ENCODE measurements at places on chromosomes 3 and 15. TPM values are rescaled to one million over a fixed set of nuclear protein-coding genes. Genes with fewer than 3 reads are reported as not detected.

ENTPD3 gene
- 0.44 TPM for total RNA-seq

CEMIP gene
- 0.60 TPM for total RNA-seq

DNA sequence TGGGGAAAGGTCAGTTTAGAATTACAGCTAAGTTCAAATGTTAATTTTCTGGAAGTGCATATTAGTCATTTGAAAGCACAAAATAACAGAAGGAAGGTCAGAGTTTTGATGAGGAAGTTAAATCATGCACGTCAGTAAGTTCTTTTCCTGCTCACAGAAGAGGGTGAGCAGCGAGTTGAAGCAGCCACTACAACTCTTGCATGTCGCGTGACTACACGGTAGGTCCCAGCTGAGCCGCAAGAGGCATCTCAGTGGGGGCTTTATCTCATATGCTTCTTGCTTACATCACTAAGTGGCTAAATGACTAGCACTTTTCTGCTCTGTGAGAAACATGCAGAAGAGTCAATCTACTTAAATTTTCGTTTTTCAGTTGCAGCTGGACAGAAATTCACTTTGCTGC lies 21.3 kb upstream of the SEC62 start:
- DNase-seq = no peak
- H3K27ac ChIP-seq = no peak overlapping the region
- H3K4me3 ChIP-seq = no peak overlapping the region
- H3K27me3 ChIP-seq = no peaks in the 10 kb centered on the region

IGF2BP2 gene
- 114 TPM for total RNA-seq

- no peak for DNase-seq
- H3K36me3 ChIP-seq = no peaks in the 10 kb centered on the region
- H3K27me3 ChIP-seq = no peaks in the 10 kb centered on the region
- no peak overlapping the region for H3K27ac ChIP-seq
Observed at GRCh38 chr3:188157971-188158370, 4.0 kb downstream of the LPP start.

C3orf85 gene
- total RNA-seq = not detected

PLXNA1 gene
- 47.5 TPM for total RNA-seq

DNA sequence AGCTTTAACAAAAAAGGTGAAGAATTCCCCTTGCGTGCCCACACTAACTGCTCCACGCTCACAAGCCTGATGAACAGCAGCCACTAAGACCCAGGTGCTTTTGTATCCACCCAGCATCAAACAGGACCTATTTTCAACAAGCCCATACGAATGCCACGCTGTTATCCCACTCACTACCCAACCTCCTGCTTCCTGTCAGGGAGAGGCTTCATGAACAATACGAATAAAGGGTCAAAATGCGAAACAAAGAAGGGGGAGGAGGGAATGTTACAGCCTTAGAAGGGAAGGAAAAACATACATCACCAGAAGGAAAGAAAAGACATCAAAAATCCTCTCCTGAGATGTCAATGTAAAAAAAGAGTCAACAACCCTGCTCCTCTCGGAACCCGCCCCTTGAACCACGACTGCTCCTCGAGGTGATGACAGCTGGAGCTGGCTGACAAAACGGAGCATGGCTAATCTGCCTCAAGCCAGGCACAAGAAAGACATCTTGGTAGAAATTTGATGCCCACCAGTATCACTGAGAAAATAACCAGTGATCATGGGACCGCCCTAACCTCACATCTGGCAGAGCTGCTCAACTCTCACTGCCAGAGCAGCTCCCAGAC lies 9.7 kb downstream of the ERC2 start:
- H3K4me3 ChIP-seq = no peak overlapping the region
- no peak for DNase-seq
- H3K27me3 ChIP-seq = no peaks in the 10 kb centered on the region
- no peaks in the 10 kb centered on the region for H3K36me3 ChIP-seq
- peaks cover 5% of the 10 kb centered on the region for H3K4me1 ChIP-seq

- H3K27me3 ChIP-seq = no peaks in the 10 kb centered on the region
- no peak for DNase-seq
- H3K36me3 ChIP-seq = no peaks in the 10 kb centered on the region
Observed at GRCh38 chr3:77052733-77053670, 13.1 kb downstream of the ROBO2 start.

- H3K36me3 ChIP-seq = no peaks in the 10 kb centered on the region
- DNase-seq = no peak
- no peaks in the 10 kb centered on the region for H3K27me3 ChIP-seq
- peaks cover 8% of the 10 kb centered on the region for H3K4me1 ChIP-seq
Observed at GRCh38 chr15:58294681-58295254, 137.0 kb upstream of the LIPC start.

GOLGA8K gene
- 0.48 TPM for total RNA-seq

CCR5 gene
- total RNA-seq = not detected

DNA sequence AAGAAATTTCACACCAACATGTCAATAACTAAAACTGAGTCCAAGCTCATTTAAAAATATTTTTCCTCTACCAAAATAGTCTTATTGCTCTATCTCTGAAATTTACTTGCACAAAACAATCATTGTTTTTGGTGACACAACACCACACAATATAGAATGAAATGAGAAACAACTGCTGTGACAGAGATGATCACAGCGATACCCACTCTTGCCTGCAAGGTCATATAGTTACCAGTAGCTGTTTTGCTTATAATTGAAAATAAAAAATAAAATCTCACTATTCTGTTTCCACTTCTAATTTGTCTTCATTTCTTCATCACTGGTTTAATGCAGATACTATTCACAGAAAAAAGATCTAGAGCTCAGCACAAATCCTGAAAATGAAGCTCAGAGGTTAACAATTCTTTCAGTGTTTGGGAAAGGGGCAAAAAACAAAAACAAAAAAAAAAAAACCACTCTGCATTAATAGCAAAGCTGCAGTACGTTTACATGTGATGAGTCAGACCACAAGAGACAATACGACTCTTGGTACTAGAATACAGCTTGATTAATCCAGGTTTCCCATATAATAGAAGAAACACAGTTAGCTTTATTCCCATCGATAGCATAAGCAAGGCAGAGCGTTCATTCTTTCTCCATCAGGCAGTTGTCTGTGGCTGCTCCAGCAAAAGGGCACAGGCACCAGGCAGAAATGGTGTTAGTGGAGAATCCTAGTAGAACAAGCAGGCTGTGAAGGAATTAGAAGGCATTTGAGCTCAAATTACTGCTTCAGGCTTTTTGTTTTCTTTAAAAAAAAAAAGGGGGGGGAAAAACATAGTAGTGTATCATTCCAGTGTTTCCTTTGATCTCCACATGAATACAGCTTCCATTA lies 773 bp downstream of the ANKRD28 start:
- H3K4me3 ChIP-seq = peak overlapping the region; percentile 33
- no peak for DNase-seq
- peak overlapping the region; percentile 13 for H3K27ac ChIP-seq
- peaks cover 3% of the 10 kb centered on the region for H3K4me1 ChIP-seq
- H3K36me3 ChIP-seq = no peaks in the 10 kb centered on the region
- no peaks in the 10 kb centered on the region for H3K27me3 ChIP-seq

DNA sequence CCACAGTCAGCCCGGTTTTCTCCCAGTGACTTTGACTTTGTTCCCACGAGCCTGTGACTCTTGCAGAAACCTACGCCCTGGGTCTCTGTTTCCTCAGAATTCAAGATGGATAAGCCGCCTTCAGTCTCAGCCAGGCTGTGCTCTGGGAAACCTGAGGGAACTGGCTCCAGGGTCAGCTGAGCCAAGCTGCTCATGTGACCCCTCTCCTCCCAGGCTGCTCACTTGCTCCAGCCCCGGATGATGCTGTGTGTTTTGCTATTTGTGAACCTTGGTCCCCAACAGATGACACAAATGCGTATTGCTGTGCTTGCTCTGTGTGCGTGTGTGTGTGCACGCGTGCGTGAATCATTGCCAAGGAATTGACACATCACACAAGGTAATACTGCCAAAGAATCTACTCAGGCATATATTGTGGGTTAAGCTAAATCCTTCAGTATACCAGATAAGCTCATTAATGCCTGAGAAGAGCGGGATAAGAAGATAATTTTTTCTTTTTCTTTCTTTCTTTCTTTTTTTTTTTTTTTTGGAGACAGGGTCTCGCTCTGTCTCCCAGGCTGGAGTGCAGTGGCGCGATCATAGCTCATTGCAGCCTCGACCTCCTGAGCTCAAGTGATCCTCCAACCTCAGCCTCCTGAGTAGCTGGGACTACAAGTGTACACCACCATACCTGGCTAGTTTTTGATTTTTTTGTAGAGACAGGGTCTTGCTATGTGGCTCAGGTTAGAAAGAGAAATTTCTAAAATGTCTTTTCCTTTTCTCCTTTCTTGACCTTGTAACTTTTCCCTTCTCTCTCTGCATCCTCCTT lies 29.2 kb upstream of the UMPS start:
- no peaks in the 10 kb centered on the region for H3K4me1 ChIP-seq
- H3K27me3 ChIP-seq = no peaks in the 10 kb centered on the region
- H3K4me3 ChIP-seq = no peak overlapping the region
- H3K27ac ChIP-seq = no peak overlapping the region
- no peaks in the 10 kb centered on the region for H3K36me3 ChIP-seq

CA12 gene
- 4.9 TPM for total RNA-seq

DNA sequence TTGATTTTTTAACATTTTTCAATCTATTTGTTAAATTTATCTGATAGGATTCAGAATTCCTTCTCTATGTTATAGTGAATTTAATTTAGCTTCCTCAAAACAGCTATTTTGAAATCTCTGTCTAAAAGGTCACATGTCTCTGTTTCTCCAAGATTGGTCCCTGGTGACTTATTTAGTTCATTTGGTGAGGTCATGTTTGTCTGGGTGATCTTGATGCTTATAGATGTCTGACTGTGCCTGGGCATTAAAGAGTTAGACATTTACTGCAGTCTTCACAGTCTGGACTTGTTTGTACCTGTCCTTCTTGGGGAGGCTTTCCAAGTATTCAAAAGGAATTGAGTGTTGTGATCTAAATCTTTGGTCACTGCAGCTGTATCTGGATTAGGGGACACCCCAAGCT lies 169.5 kb upstream of the C2CD4B start:
- no peak for DNase-seq
- no peaks in the 10 kb centered on the region for H3K27me3 ChIP-seq
- no peaks in the 10 kb centered on the region for H3K4me1 ChIP-seq

GPR176 gene
- total RNA-seq = 198 TPM

GRCh38 chr15:27414168-27414870 lies 443.3 kb downstream of the GABRG3 start:
- H3K36me3 ChIP-seq = no peaks in the 10 kb centered on the region
- no peak overlapping the region for H3K27ac ChIP-seq
- no peaks in the 10 kb centered on the region for H3K27me3 ChIP-seq

CHRNB4 gene
- 2.6 TPM for total RNA-seq

GRCh38 chr3:170740285-170740684 lies 129.7 kb downstream of the RPL22L1 start:
- H3K27me3 ChIP-seq = no peaks in the 10 kb centered on the region
- DNase-seq = no peak
- H3K36me3 ChIP-seq = no peaks in the 10 kb centered on the region

- H3K4me3 ChIP-seq = no peak overlapping the region
- no peaks in the 10 kb centered on the region for H3K36me3 ChIP-seq
- no peak overlapping the region for H3K27ac ChIP-seq
- H3K27me3 ChIP-seq = no peaks in the 10 kb centered on the region
- DNase-seq = no peak
- no peaks in the 10 kb centered on the region for H3K4me1 ChIP-seq
Observed at GRCh38 chr3:85670634-85671205, 711.9 kb downstream of the CADM2 start.

DNA sequence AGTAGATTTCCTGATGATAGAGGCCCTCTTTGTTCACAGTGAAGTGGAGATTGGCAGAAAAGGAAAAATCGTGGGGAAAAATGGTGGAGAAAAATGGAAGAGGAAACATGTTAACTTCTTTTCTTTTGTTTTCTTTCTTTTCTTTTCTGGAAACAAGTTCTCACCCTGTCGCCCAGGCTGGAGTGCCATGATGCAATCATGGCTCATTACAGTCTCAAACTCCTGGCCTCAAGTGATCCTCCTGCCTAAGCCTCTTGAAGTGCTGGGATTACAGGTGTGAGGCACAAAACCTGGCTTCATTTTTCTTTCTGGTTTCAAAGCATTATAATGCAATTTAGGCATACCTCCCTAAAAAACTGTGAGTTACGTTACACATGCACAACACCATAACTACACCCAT lies 464.2 kb downstream of the MECOM start:
- H3K36me3 ChIP-seq = no peaks in the 10 kb centered on the region
- no peak for DNase-seq
- no peaks in the 10 kb centered on the region for H3K27me3 ChIP-seq
- no peak overlapping the region for H3K4me3 ChIP-seq
- no peak overlapping the region for H3K27ac ChIP-seq

EBLN2 gene
- 3.8 TPM for total RNA-seq

DNA sequence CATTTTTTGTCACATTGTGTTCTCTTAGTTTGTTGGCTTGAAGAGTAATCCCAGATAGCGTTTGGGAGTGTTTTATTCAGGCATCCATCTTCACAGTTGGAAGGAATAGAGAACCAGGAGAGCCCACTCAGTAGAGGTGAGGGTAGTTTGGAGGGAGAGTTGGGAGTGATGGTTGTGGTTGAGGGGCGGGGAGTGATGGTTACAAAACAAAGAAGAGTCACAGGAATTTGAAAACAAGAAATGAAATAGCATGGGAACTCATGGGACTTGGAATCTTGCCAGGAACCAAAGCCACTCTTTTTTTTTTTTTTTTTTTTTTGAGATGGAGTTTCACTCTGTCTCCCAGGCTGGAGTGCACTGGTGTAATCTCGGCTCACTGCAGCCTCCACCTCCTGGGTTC lies 36.3 kb downstream of the DUT start:
- H3K27me3 ChIP-seq = no peaks in the 10 kb centered on the region
- H3K36me3 ChIP-seq = no peaks in the 10 kb centered on the region
- DNase-seq = no peak
- no peak overlapping the region for H3K4me3 ChIP-seq
- H3K27ac ChIP-seq = no peak overlapping the region

- H3K27ac ChIP-seq = no peak overlapping the region
- DNase-seq = no peak
- H3K4me3 ChIP-seq = no peak overlapping the region
Observed at GRCh38 chr15:94542391-94542790, 311.0 kb downstream of the MCTP2 start.

- H3K4me1 ChIP-seq = no peaks in the 10 kb centered on the region
- H3K36me3 ChIP-seq = peaks cover 3% of the 10 kb centered on the region
- no peaks in the 10 kb centered on the region for H3K27me3 ChIP-seq
- DNase-seq = no peak
Observed at GRCh38 chr3:62013951-62014350, 359.4 kb downstream of the FEZF2 start.

CELF6 gene
- 0.19 TPM for total RNA-seq

DNA sequence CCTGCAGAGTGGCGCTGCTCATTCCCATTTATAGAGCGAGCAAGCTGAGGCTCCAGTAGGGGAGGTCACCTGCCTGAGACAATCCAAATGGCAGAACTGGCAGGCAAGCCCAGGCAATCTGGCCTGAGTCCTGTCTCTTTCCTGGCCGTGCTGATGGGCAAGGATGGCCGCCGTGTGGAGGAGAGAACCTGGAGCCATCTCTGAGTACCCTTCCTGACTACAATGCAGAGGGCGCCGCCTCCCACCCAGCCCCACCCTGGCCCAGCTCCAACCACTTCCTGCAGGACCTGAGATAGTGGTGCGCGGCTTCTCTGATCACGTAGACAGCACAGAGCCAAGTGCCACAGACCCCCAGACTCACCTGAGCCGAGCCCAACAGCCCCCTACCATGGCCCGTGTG lies 7.0 kb downstream of the TLR9 start:
- peaks cover 2% of the 10 kb centered on the region for H3K4me1 ChIP-seq
- H3K27ac ChIP-seq = no peak overlapping the region
- DNase-seq = no peak

KNG1 gene
- not detected for total RNA-seq

GRCh38 chr3:102060814-102061213 lies 211.5 kb downstream of the NFKBIZ start:
- H3K27me3 ChIP-seq = no peaks in the 10 kb centered on the region
- H3K4me3 ChIP-seq = no peak overlapping the region
- H3K27ac ChIP-seq = no peak overlapping the region
- no peaks in the 10 kb centered on the region for H3K4me1 ChIP-seq
